ENCODE measurements at places on chromosomes 1 and 21. TPM values are rescaled to one million over a fixed set of nuclear protein-coding genes. Genes with fewer than 3 reads are reported as not detected.

The OR2L8 gene
- total RNA-seq = not detected

The FMO1 gene
- total RNA-seq = not detected

The DCDC2B gene
- total RNA-seq = 0.28 TPM

The KIAA0040 gene
- total RNA-seq = 39.4 TPM

The TRAF3IP3 gene
- total RNA-seq = 184 TPM

The TEDDM1 gene
- not detected for total RNA-seq

The MRPS6 gene
- 141 TPM for total RNA-seq

The FAM177B gene
- total RNA-seq = not detected

The B3GALNT2 gene
- 18.1 TPM for total RNA-seq

The CFAP107 gene
- total RNA-seq = not detected

The XKR8 gene
- 12.2 TPM for total RNA-seq

The AMIGO1 gene
- total RNA-seq = 1.2 TPM

The UBXN10 gene
- total RNA-seq = 0.37 TPM

The CD34 gene
- total RNA-seq = 0.24 TPM

The HIVEP3 gene
- total RNA-seq = 27.6 TPM

The KRTAP13-2 gene
- not detected for total RNA-seq

The LAMB3 gene
- 11.9 TPM for total RNA-seq

The SYT2 gene
- 0.05 TPM for total RNA-seq

The MATN1 gene
- 0.52 TPM for total RNA-seq

The WNT4 gene
- total RNA-seq = not detected

The TNFRSF25 gene
- total RNA-seq = 199 TPM

The DCST1 gene
- total RNA-seq = not detected

The USP21 gene
- total RNA-seq = 30.1 TPM

The GUCA2B gene
- not detected for total RNA-seq

The ALG14 gene
- total RNA-seq = 6.2 TPM

The BEST4 gene
- 2.0 TPM for total RNA-seq

The LCE3A gene
- not detected for total RNA-seq

The PCP4 gene
- total RNA-seq = not detected

The HOOK1 gene
- 10.3 TPM for total RNA-seq

The MARCKSL1 gene
- total RNA-seq = 7.2 TPM

The IL19 gene
- not detected for total RNA-seq

The ACTL8 gene
- total RNA-seq = 0.28 TPM
